ENCODE measurements at places on chromosomes 1 and 21.

- no peak for DNase-seq
Measured at GRCh38 chr1:172809750-172810149, 150.8 kb downstream of the FASLG start.

GRCh38 chr1:18557621-18558465 is 72.8 kb upstream of the PAX7 start:
- DNase-seq: no peak

DNA sequence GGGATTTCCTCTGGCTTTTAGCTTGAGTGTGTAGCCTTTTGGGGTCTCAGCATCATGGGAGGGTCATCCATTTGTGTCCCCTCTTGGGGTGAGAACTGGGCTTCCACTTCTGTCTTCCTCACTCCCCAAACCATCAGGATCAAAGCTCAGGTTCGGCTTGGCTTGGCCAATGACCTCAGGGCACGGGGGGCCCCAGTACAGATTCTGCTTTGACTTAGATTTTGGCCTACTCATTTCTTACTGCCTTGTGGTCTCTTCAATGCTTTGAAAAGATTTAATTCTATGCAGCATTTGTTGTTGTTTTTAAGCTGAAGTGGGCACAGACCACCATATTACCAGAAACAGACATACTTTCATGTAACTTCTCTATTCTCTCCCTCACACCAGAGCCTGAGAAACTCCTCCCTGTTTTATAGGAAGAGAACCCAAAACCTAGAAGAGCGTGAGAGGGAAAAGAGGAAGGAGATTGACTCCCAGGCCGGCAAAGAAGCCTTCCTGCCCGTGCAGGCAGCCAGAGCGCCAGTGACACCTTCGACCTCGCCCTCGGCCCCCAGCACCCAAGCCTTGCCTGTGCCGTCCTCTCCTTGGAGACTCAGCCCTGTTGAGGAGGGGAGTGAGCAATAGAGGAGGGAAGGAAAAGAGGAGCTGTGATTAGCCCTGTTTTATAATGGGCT is 1.9 kb upstream of the S100A3 start:
- peak; percentile 37 for DNase-seq

- no peak for DNase-seq
Measured at GRCh38 chr1:235929216-235929615, 62.5 kb upstream of the LYST start.

- DNase-seq: peak; percentile 30
Measured at GRCh38 chr1:204461331-204462228, 33.0 kb downstream of the PIK3C2B start.

DNA sequence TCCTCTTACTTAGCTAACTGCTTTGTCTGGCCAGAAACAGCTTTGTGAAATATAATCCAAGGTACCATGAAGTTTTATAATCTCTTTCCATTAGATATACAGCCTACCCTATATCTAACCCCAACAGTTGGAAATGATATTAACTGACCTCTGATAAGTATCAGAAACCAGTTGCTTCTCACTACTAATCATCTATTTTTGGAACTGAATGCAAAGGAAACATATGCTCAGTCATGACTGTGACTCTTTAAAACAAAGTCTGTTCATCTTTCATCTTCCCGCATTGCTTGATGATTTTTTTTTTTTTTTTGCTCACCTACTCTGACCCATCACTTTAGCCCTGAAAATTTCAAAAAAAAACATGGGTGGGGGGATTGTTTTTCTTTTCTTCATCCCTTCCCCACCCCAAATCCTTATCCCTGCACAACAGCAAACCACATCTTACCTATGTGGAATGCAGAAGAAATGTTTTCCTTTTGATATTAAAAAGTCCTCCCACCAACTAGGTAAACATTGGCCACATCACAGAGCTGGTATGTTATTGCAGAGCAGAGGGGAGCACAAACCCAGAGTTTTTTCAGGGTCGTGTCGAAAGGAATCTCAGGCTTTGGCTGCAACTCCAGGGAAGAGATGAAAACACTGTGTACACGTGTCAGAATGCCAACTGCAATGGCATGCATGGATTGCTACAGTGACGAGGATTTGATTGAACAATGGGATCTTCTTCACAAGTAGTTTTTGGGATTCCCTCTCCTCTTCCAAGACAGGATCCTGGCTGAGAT is 137.3 kb downstream of the SLC30A10 start:
- no peak for DNase-seq

DNA sequence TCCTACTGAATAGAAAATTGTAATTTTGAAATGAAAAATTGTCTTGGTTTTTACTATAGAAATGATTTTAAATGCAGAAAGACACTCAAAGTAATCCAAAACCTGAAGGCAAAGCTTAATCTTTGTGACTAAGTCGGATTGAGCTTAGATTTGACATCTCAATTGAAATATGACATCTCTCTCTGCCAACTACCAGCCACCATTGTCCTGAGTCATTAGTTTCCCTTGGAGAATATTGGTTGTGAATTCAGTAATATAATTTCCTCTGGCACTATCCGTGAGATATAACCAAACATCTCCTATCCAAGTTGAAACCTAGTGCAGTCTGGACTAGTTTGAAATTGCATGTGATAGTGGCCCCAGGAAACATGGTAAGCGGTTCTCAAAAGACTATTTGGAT is 37.1 kb downstream of the PLA2G4A start:
- no peak for DNase-seq

GRCh38 chr1:40710581-40711315 is 19.2 kb downstream of the NFYC start:
- DNase-seq: no peak

DNA sequence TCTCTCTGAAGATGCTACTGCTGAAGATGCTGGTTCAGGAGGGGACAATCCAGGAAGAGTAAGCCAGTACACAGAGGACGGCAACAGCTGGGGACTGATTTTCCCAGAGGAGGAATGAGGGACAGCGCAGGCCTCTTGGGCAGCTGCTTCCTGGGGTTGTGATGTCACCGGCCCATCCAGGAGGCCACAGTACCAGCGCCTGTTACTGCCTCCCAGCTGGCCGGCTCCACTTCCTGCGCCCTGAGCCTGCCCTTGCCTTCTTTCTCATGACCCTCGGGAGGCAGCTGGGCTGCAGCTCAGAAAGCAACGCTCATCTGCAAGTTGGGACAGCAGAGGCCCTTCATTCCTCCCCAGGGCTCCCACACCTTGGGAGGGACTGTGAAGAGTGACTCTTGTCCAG is 21.9 kb upstream of the ID3 start:
- no peak for DNase-seq

GRCh38 chr1:209625791-209626285 is 26.4 kb downstream of the LAMB3 start:
- no peak for DNase-seq

GRCh38 chr1:244466724-244467123 is 5.7 kb downstream of the CATSPERE start:
- no peak for DNase-seq

DNA sequence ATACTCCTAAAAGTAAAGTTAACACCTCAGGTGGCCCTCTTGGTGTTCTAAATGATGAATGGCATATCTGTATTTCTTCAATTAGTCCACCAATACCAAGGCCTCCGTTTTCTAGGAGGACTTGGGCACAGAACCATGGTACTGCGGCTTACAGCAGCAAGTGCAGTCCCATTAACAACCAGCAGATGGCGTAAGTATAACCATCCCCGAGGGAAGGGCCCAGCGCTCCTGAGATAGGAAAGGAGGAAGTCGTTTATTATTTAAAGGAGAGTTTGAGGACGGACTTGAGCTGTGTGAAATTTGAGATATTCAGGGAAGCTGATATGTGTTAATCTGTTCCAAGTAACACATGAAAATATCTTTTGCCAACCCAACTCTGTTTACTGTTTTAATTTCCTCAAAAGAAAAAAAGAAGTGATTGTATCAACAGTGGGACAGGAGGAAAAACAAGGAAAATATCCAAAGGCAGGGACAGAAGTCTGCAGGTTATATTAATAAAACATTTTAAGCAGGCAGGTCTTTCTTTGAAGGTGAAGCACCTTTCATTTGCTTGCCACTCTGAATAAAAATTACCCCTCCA is 37.7 kb upstream of the KCNJ15 start:
- DNase-seq: peak; percentile 62

DNA sequence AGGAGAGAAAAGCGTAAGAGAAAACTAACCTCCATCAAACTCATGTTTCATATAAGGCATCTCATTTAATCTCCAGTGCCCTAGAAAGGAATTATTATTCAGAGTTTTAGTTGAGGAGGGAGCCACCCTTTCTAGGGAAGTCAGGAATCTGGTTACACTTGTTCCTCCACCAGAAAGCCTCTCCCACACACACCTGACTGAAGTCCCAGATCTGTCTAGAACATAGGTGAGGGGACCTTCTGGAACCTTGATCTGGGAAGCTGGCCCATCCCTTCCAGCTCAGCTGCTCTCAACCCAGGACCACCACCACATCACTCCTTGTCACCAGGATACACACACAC is 1.9 kb upstream of the DENND2D start:
- no peak for DNase-seq

- DNase-seq: no peak
Measured at GRCh38 chr21:32545948-32546441, 39.3 kb downstream of the TCP10L start.

DNA sequence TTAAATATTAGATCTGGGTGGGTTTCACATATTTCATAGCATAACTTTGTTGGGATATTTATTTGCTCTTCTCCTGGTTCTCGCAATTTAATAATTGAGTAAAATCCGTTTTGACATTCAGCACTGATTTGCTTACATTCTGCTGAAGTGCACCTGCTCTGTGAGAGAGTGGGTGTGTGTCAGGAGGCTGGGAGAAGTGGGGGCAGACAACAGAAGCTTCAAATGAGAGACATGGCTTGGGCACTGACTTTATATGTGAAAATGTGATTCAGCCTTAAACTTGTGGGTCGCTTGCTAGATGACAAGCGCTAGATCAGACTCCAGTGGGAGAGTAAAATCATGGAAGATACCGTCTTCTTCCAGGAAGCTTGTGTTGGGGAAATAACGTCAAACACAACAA is 32.4 kb upstream of the KCNA2 start:
- no peak for DNase-seq

All from CD4-positive, alpha-beta T cell treated with Interleukin-1 beta for 1 hour (primary cell).